HuH-7 (cell line): ENCODE measurements at places on chromosomes 12 and 14.

GRCh38 chr12:126095748-126096510 is 1030.7 kb downstream of the AACS start:
- no peak for DNase-seq

- DNase-seq = no peak
Measured at GRCh38 chr14:69152902-69153151, at the start of gene DCAF5. Gene DCAF5 (minus strand): TSS chr14:69153119. CDS start chr14:69152978, 141 bp downstream.

GRCh38 chr14:50791201-50791600 is 39.8 kb downstream of the NIN start:
- no peak for DNase-seq

- DNase-seq = no peak
Measured at GRCh38 chr14:54451961-54452360, 10.8 kb upstream of the CNIH1 start.

DNA sequence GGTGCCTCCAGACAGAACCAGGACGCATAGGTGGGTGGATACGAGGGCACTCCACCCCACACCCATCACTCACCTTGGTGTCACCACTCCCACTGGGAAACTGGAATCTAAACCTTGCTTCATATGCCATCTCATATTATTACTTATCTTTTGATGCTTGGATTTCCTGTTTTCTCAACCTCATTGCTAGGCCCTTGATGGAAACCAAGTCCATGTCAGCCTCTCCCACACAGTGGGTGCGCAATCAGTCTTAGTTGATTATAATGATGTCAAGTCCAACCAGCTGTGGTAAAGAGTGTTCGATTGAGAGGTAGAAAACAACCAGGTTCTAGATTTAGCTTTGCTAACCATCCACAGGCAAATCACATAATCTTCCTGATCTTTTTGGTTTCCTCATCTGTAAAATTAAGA is 584 bp upstream of the DDHD1 start:
- no peak for DNase-seq
